Cerebellar nuclear complex (tissue), 1 donor: ENCODE measurements at places on chromosomes 7 and 10.

DNA sequence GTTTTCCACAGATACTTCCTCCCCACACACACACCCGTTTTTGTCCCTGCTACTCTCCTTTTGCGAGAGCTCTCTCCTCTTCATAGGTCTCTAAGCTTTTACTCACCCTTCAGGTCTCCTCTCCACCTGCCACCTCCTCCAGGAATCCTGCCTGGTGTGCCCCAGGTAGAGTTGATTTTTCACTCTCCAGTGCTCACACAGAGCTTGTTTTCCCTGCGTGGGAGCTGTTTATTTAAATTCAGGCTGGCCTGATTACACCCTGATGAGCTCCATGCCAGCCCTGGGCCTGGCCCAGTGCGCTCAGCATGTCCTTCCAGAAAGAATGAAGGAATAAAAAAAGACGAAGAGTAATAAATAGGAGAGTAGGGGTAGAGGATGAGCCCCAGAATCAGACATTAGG, 7.5 kb upstream of the CLDN4 start:
- DNase-seq: no peak

DNA sequence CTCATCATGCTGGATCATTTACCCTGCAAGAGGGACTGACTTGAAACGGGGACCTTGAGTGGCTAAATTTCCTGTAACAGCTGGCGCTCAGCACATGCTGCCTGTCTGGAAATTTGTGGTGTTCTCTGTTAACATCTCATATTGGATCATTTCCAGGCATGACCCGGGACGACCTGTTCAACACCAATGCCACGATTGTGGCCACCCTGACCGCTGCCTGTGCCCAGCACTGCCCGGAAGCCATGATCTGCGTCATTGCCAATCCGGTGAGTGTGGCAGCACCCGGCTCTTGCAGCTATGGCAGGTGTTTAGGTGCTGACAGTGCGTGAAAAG, 9.9 kb downstream of the MDH2 start:
- no peak for DNase-seq

DNA sequence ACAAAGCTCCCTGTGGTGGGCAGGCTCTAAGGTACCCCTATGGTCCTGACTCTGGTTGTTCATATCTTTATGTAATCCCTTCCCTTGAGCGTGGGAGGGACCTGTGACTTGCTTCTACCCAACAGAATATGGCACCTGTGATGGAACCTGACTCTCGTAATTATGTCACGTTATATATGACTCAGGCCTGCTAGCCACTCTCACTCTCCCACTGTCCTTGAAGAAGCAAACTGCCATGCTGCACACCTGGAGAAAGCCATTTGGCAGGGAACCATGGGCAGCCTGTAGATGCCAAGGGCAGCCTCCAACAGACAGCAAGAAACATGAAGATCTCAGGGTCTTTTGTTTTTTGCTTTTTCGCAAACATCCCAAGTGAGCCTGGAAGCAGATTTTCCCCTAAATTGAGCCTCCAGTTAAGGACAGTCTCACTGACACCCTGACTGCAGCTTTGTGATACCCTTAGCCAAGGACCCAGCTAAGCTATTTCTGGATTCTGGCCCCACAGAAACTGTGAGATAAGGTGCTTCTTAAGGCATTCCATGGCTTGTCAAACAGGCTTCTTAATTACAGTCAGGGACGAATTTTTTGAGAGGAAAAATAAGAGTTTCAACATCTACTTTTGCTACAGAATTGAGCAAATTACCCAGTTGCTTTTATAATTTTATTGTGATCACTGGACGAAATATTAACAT, 49.6 kb downstream of the IFIT5 start:
- DNase-seq: no peak

DNA sequence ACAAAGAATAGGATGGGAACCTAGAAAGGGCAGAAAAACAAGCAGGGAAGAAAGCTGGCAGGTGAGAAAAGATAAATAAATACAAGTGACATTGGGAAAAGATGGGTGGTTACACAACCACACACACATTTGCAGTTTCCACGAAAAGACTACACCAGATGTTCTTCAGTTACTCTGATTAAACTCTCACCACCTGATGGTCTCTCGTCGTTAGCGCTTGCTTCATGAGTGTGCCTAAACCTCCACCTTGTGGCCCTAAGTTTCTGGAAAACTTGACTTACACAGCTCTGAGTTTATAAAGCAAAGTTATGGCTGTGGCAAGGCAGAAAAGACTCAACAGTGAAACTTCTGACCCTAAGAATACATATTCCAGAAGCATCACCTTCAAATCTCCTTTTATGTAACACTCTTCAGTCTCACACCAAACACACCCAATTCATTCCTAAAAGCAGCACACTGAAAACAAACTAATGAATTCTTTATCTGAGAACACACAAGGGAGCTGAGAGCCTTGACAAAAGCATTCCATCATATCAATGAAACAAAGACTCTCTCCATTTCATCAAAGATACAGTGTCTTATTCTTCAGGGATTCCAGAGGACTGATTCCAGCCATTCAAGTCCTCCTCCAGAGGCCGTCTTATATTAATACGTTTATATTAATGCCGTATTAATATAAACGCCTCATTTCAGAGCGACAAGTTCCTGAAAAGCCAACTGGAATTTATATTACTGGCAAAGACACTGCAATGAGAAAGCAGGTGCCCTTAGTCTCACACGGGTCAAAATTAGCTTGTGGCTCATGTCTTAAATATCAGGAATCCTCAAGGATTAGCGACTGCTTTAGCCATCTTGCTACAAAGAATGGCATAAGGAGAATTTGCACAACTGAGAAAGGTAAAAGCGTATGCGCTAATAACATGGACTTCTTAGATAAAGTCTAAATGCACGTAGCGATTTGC, 77.6 kb downstream of the RNF216 start:
- DNase-seq: no peak

DNA sequence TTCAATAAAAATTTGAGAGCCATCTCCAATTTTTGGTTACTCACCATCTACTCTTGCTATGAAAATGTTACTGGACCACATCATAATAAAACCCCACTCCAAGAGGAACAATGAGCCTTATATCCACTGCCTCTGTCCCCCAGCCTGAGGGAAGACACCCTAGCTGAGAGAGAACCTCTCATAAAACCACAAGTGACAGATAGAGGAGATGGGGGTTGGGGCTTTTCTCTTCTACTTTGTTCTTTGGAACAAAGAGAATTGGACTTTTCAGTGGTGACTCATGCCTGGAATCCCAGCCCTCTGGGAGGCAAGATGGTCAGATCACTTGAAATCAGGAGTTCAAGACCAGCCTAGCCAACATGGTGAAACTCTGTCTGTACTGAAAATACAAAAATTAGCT, 27.6 kb upstream of the TAS2R16 start:
- DNase-seq: no peak

DNA sequence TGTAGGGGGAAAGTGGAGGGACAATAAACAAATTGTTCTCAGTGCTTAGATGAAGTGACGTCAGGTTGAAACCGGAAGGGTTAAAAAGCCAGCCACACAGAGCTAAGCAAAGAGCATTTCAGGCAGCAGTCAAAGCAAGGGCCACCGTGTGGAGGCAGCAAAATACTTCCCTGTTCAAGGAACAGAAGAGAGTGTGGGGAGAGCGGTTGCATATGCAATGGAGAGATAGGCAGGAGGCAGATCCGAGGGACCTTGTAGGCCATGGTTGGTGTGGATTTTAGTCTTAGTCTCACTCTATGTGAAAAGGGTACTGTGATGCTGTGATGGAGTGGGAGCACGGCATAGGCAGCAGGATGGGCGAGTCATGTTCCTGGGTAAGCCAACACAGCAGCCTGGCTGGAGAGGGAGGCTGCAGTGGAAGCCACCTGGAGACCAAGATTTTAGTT, 3.8 kb upstream of the STN1 start:
- no peak for DNase-seq

DNA sequence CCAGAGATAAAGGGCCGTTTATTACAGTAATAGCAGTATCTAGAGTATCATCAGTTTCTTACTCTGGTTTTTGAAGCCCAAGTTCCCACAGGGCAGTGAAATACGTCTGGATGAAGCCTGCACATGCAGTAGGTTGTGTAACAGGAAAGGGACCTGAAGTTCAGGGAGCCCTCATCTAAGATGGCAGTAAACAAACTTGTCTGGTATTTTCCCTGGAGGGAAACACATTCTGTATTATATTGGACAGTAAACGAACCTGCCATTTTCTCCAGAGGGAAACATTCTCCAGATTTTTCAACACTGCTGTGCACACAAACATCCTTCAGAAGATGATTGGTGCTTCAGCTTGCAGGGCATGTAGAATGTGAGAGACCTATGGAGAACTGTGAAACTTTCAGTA, 189.9 kb downstream of the TFEC start:
- DNase-seq: no peak

GRCh38 chr7:155210356-155210755, 87.3 kb upstream of the INSIG1 start:
- no peak for DNase-seq

GRCh38 chr7:95454438-95455045, 19.7 kb upstream of the PON2 start:
- DNase-seq: no peak

- no peak for DNase-seq
Observed at GRCh38 chr7:127905491-127906330, 125.5 kb downstream of the LRRC4 start.

DNA sequence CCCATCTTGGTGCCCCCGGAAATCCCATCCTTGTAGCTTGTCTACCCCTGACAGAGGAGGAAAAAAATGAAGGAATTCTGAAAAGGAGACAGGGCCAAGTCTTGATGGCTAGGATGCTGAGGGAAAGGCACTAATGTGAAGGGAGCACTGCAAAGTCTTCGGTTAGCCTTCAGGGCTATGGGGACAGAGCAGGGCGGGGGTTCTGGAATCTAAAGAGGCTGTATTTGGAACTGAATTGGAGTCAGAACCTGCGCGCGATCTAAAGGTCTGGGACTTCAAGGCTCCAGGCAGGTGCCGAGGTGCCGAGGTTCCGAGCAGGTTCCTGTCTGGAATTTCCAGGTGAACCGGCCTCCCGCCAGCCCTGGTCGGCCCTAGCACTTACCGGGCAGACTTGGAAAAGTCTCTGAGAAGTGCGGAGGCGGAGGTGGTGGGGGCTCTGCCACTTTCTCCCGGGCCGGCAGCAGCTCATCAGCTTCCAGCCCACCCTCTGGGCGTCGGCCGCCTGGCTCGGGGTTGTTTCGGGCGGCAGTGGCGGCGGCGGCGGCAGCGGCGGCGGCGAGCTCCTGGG, 781 bp downstream of the GBX1 start:
- no peak for DNase-seq

DNA sequence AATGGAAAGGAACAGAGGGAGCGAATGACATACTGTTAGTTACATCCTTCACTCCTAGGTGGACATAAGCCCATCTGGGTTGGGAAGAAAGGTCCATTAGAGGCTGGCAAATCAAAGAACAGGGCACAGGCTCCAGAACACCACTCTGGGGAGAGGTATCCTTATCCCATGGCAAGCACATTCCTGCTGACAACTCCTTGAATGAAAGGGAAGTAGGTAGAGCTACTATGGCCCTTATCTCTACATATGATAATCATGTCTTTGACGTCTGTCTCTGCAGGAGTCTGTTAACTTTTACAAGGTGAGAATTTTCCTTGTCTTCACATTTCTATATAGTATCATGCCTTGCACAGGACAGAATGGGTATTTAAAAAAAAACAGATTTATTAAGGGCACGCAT, 10.4 kb downstream of the DENND11 start:
- no peak for DNase-seq

- no peak for DNase-seq
Observed at GRCh38 chr7:25735674-25736242, 416.2 kb upstream of the NFE2L3 start.

- DNase-seq: no peak
Observed at GRCh38 chr10:44292390-44293002, 92.4 kb downstream of the CXCL12 start.

- DNase-seq: no peak
Observed at GRCh38 chr10:124042656-124043309, 50.6 kb downstream of the CHST15 start.

- no peak for DNase-seq
Observed at GRCh38 chr10:106513352-106513771, 651.1 kb downstream of the SORCS1 start.

- DNase-seq: no peak
Observed at GRCh38 chr10:99394761-99395386, 35.5 kb downstream of the GOT1 start.

- DNase-seq: no peak
Observed at GRCh38 chr7:12783421-12784095, 96.1 kb downstream of the ARL4A start.

DNA sequence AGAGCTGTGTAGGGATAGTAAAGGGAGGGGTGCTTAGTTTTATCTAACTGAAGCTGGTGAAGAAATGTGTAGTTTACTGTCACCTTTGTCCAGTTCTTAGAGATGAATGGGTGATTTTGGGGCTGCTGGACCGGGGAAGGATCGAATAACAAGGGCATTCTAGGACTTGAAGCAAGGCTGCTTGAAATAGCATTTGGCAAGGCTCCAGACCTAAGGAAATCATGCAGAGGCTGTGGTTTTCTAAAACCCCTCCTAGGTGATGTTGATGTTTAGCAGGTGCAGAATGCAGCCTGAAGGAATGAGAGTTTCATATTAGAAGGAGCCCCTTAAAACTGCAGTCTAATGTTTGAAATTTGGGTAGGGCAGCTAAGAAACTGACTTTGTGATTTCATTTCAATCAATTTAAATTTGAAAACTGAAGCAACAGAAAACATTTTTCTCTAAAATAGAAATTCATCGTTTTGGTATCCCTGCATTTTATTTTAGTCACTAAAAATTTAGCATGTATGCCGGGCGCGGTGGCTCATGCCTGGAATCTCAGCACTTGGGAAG, 68.5 kb downstream of the TET1 start:
- DNase-seq: no peak

GRCh38 chr7:6649241-6649961, 12.3 kb downstream of the ZNF316 start:
- DNase-seq: no peak

DNA sequence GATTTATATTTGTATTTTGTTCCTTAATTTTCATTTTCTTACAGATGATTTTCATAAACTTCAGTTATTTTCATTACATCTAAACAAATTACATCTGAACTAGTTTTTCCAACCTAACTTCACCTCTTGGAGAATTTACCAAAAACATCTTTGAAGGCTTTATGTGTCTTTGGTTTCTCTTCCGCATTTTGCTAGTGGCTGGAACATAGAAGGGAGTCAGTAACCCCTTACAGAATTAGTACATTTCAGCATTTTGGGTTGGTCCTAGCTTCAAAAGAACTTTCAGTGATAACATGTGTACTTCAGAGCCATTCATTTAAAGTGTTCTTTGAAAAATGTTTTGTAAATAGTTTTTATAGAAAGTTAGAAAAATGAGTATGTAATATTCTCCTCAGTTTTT, 169.8 kb upstream of the MTPN start:
- no peak for DNase-seq

- DNase-seq: no peak
Observed at GRCh38 chr7:129292861-129293260, 68.0 kb downstream of the AHCYL2 start.
